Brain microvascular endothelial cell (primary cell): ENCODE measurements at places on chromosomes 6 and 20.

- DNase-seq, result no peak
Observed at GRCh38 chr6:166866839-166867637, 89.3 kb downstream of the RNASET2 start.

DNA sequence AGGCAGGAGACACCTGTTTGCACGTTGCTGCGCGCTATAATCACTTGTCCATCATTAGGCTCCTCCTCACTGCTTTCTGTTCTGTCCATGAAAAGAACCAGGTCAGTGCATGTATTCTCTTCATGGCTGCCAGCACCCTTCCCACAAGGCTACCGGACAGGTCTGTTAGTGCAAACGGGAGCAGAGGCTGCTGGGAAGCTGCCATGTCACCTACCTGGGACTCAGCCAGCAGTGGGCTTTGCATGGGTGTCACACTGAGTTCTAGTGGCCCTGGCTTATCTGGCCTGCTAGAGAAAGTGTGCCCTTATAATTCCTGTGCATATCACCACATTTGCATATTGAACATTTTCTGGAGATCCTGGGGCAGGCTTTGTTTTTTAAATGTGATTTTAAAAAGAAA is 24.8 kb downstream of the LYRM2 start:
- no peak for DNase-seq

GRCh38 chr6:65627015-65627414 is 80.0 kb downstream of the EYS start:
- no peak for DNase-seq

DNA sequence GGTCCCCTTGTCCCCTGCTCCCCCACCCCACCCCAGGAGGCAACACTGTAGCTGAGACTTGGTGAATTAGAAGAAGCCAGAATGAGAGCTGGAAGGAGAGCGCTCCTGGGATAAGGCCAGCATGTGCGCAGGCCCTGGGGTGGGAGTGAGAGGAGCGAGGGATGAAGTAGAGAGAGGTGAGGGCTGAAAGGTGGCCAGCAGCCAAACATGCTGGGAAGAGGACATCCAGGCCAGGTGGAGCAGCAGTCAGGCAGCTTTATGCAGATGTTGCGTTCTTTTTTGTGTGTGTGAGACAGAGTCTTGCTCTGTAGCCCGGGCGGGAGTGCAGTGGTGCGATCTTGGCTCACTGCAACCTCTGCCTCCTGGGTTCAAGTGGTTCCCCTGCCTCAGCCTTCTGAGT is 2.2 kb upstream of the BPIFB1 start:
- DNase-seq, result no peak

DNA sequence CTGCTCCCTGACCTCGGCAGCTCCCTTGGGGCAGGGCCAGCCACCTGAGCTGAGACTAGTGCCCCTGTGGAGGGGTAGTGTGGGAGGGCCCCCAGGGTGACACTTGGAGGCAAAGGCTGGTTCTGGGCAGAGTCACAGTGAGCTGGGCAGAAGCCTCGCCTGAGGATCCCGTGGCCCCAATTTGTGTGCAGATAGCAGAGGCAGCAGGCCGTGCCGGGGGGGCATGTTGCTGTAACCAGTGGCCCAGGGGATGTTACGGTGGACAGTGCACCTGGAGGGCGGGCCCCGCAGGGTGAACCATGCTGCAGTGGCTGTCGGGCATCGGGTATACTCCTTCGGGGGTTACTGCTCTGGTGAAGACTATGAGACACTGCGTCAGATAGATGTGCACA is 2.9 kb downstream of the KLHDC3 start:
- DNase-seq, result no peak

DNA sequence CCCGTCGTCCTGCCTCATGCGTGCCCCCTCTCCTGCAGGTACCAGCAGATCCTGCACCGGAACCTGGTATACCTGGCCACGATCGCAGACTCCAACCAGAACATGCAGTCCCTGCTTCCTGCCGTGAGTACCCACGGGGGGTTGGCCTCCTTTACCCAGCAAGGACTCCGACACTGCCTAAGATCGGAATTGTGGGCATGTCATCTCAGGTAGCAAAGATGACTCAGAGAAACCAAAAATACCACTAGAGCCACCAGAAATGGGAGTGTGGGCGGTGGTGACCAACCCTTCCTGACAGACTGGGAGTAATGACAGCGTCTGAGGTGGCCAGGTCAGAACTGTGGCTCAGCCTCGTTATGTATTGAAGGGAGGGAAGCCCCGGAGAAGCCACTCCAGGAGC is 16.3 kb downstream of the SS18L1 start:
- DNase-seq, result no peak

GRCh38 chr20:53865901-53866793 is 204.2 kb downstream of the BCAS1 start:
- peak; percentile 46 for DNase-seq

DNA sequence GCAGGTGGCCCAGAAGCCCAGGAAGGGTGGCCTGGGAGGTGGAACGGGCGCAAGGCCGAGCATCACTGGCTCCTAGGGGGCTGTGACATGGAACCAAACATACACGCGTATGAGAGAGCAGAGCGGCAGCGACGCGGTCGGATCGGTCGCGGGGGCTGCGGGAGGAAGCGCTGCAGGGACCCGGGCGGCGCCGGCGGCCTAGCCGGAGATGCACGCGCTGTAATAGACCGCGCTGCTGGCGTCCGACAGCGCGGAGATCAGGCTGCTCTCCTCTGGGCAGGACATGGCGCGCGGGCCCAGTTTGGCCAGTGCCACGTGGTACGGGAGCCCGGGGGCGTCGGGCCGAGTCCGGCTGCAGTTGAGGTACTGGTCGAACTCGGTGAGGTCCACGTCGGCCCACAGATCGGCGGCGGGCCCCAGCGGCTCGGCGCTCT is 1.5 kb downstream of the SOX18 start:
- no peak for DNase-seq

DNA sequence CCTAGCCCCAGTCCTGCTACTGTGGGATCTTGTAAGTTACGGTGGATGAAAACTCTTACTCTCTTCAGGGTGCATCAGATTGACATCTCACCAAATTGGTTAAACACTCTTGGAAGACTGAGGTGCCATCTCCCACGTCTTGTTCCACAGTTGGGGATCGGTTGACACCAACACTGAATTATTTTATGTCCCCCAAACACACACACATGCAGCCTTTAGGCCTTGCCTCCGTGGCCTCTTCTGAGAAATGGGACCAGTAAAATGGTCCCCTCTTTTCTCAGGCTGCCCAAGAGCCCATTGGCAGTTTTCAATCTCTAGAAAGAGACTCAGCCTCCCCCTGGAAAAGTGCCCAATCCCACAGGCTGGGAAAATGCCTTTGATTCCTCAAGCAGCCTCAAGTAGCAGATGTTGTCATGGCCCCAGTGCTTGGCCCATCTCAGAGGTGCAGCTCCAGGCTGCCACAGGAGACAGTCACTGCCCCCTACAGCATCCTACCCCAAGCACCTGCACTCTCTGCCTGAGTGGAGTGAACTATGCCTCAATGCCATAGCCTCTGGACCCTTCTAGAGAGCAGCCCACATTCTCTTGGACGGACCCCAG is 163.9 kb downstream of the ANKRD60 start:
- DNase-seq, result no peak

DNA sequence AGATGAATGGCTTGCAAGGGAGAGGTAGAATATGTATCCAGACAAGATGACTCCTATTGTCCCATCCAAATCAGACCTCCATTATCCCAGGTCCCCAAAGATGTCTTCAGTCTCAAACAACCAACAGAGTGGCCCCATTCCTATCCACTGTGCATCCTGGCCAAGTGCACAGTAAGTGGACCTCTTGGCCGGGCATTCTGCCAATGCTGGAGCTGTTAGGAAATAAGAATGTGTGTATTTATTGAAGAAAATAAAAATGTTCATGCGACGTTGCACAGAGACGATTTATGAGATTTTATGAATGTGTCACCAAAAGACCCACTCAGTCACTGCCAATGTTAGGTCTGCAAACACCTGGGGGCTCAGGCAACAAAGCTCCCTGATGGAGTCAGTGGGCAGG is 196.0 kb downstream of the MAFB start:
- DNase-seq, result peak; percentile 52

GRCh38 chr6:105646391-105646867 is 243.5 kb upstream of the PREP start:
- DNase-seq, result no peak

DNA sequence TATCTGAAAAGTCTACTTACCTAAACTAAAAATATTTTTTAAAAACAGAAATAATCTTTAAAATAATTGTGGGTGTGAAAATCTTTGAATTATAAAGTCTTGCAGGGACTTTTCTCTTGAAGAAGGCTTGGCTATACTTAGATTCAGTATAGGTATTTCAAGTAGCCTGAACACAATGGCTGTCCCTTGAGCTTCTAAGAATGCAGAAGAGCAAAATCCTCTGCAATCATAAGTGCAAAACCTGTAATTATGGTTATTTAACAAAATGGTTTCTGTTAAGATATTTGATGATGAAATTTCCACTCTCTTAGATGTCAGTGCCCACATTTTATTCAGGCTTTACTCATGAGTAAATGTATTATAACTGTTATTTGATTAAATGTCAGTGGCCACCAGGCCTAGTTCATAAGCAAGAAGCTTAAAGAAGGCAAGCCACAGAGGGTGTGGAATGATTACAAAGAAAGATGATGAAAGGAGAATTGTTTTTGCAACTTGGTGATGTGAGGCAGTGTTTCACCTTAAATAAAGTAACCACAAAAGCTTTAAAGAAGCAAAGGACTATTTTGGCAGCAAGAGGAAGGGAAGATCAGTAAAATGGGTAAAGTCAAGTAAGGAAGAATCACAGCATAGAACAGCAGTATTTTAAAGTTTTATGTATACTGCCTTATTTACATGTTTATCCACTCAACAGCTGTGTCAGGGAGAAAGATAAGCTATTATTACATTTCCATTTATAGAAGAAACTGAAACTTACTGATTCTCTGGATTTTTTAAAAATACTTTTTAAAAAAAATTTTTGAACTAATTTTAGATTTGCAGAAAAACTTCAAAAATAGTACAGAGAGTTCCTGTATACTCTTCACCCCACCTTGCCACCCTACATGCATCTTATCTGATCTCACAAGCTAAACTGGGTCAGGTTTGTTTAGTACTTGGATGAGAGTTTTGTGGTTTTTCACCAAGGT is 351.2 kb upstream of the RUNX2 start:
- no peak for DNase-seq

- no peak for DNase-seq
Observed at GRCh38 chr20:58100731-58101356, 127.6 kb downstream of the ANKRD60 start.

- DNase-seq, result no peak
Observed at GRCh38 chr20:24590178-24590982, 121.0 kb downstream of the SYNDIG1 start.

GRCh38 chr6:92231171-92231701 is 1188.1 kb downstream of the EPHA7 start:
- no peak for DNase-seq

GRCh38 chr20:48898210-48898609 is 23.3 kb upstream of the ARFGEF2 start:
- no peak for DNase-seq

DNA sequence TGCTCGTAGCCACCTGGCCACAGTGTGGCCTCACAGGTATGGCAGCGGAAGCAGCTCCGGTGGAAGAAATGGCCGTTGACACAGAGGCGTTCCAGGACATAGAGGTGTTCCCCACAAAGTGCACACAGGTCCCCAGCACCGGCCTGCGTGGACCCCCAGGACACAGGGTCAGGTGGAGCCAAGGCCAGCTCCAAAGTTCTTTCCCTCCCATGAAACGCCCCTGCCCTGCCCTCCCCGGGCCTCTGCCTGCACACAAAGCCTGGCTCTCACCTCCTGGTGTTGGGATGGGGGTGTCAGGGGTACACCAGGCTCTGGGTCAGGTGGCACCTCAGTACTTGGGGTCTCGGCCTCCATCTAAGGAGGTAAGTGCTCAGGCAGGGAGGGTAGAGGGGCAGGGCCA is 6.6 kb downstream of the SMPD2 start:
- DNase-seq, result no peak

- peak; percentile 16 for DNase-seq
Observed at GRCh38 chr6:3987053-3987452, 91.9 kb downstream of the FAM217A start.

- DNase-seq, result no peak
Observed at GRCh38 chr20:14332866-14333265, 4.5 kb downstream of the FLRT3 start.

DNA sequence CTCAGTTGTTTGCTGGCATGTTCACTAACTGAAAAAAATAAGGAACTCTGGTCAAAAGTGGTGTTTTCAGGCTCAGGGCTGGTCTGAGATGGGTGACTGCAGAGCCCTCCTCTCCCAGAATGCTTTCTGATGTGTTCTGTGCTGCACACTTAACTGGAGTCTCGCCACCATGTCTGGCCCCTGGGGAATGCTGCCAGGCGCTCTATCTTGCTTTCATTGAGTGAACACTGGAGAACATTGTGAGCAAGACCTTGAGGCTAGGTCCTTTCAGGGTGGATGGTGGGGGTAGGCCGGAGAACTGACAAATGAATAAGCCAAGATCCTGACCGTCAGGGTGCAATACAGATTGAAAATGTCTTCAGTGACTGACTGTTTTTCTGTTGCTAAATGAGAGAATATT is 19.5 kb downstream of the PANK2 start:
- no peak for DNase-seq

DNA sequence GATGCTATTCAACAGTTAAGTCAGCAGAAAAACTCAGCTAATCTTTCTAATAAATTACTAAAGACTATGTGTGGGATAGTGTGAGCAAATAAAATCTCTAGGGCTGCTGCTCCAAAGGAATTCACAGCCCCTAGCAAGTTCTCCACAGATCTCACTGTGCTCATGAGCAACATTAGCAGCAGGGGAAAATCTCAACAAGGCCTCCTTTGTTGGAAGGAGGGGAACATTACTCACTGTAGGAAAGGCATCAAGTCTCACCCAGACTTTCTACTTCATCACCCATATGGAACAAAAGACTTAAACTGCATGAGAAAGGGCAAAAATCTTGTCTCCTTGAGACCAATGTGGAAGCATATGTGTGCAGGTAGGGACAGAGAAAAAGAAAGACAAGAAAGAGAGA is 726.4 kb upstream of the SLC35B3 start:
- no peak for DNase-seq

GRCh38 chr6:22784601-22785410 is 215.4 kb downstream of the HDGFL1 start:
- DNase-seq, result peak; percentile 38

DNA sequence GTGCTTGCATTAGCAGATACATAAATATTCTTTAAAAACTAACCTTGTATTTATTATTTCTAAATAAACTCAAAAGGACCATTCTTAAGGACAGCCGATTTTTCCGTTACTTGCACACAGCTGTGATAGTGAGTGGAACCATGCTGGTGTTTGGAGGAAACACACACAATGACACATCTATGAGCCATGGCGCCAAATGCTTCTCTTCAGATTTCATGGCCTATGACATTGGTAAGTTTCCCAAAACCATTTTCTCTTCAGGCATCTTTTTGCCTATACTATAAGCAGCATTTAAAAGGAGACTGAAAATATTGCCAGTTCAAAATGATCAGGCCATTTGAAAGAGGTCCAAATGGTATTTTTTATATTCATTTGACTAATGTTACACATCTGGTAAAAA is 92.3 kb downstream of the ATRN start:
- DNase-seq, result peak; percentile 20

GRCh38 chr6:44237813-44238433 is 9.0 kb upstream of the HSP90AB1 start:
- peak; percentile 62 for DNase-seq

- no peak for DNase-seq
Observed at GRCh38 chr20:45679650-45680049, 9.6 kb upstream of the WFDC11 start.
